ENCODE measurements at places on chromosomes 3 and 15. TPM values are rescaled to one million over a fixed set of nuclear protein-coding genes. Genes with fewer than 3 reads are reported as not detected.

Gene KLHL6
- total RNA-seq: 1.0 TPM

Gene COL6A6
- not detected for total RNA-seq

DNA sequence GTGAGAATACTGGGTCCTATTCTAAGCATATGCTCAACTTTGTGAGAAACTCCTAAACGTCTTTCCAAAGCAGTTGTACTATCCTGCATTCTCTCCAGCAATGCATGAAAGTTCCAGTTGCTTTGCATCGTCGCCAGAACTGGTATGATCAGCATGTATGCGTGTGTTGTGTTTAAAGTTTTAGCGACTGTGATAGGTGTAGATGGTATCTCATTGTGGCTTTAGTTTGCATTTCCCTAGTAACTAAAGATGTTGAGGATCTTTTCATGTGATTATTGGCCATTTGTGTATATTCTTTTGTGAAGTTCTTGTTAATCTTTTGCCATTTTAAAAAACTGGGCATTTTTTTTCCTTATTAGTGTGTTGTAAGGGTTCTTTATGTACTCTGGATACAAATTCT is 115.1 kb downstream of the SPATA16 start:
- DNase-seq: no peak

GRCh38 chr3:127542441-127542952 is 48.0 kb downstream of the TPRA1 start:
- DNase-seq: peak; percentile 85

DNA sequence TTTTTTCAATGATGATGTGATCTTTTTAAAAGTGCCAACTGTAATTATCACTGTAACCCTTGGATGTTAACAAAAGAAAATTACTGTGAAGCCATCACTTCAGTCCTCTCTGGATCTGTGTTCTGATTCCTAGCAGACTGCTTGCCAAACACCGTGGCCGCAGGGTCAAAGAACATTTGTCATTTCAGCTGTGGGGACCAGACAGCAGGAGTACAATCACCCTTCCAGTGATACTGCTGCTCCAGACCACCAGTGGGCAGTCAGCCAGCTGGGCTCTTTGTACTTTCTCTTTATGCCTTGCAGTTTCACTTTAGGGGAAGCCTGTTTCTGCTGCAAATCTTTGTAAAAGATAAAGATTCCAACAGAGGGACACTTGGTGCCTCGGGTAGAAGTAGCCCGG is 770.0 kb downstream of the GRM7 start:
- DNase-seq: peak; percentile 24

DNA sequence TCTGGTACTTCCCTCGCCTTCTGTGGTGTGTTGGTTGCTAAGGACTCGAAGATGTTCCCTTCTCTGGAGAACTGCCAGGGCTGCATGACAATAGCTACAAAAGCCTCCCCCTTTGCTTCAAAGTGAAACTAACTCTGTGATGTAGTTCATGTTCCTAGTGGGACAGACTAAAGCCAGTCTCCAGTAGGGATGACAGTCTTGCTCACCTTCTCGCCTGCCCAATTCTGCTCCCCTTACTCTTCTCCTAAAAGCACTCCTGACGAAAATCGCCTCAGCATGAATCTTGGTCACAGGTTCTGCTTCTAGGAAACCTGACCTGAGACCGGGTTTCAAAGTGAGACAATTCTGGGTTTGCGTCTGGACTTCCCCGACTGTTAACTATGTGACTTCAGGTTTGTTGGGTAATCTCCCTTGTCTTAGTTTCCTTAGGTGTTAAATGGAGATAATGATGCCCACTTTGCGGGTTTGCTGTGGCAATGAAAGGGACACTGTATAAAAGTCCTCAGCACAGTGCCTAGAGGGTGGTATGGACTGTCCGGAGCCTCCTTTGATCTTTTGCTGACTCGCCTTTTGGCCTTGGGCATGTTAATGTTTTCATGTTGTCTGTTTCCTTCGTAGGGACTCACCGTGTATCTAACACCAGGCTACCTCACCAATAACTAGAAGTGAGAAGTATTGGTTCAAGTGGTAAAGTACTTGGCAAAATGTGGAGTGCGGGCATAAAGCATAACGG is 24.9 kb upstream of the THRB start:
- DNase-seq: peak; percentile 4

- DNase-seq: no peak
These were observed 113.6 kb upstream of the ROBO1 start for GRCh38 chr3:79881431-79881830.

DNA sequence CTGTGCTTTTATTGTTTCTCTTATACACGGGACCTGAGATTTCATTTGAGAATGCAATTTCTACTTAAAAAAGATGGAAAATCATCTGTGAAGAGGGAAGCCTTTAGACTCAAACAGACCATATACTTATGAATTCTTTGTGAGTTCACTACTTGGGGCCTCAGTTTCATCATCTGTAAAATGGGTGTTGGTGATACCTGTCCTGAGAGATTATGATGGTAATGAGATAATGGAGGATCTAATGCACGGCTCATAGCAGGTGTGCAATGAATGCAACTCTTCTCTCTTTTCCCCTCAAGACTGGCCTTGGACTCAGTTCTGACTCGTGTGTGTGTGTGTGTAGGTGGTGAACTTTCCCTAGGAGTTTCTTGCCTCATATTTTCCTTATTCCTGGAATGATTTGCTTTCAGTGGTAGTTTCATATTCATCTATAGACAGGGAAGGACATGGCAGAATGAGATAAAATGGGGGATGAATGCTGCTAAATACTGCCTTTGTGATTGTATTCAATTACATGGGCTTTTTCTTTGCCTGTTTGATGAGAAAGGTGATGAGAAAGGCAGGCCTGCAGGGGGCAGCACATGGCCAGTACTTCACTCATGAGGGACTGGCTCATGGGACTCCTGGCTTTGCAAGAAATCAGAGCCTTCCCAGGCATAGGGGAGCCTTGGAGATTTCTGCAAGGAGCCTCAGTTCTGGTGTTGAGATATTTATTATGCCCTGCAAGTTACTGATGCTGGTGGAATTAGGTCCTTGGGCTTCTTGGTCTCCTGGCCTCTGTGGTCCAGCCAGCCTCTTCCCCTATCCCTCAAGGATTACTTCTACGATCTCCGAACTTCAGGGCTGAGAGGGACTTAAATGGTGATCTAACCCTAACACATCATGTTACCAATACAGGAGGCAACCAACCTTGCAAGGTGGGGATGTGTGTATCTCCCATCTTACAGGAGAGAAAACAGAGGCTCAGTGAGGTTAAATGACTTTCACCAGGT is 70.7 kb downstream of the RPLP1 start:
- DNase-seq: peak; percentile 51

DNA sequence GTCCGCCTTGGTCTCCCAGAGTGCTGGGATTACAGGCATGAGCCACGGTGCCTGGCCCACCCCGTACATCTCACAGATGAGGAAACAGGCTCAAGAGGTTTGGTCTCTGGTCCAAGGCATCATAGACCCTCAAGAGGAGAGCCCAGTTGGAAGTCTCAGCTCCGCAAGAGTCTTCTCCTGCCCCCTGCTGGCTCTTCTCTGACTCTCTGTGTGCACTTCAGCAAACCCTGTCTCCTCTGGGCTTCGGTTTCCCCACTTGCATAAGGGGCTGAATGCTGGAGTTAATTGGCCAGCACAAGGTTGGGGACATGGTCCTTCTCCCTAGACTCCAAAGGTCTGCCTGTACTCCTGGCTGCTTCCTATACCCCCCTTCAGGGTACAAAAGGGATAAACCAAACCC is 3.9 kb downstream of the MST1R start:
- DNase-seq: no peak

DNA sequence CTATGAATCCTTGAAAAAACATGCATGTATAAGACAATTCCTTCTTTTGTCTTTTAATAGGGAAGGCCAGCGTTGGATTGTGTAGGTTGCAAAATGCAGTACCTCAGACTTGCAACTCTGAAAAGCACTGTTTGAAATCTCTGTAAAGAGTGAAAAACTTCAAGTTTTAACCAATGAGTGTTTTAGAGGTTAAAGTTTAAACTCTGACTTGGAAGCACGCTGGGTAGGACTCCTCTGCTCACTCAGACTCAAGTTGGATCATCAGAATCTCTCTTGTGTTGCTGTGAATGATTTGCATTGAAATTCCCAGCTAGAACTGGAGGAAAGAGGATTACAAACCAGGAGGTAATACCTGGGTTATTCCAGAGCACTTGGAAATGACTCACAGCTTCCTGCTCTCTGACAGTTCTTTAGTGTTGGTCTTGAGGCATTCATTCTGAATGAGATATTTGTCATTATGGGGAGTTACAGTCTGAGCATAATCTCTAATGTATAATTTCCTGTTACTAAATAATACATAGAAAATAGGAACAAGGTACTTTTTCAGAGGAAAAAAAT is 49.1 kb downstream of the PLS1 start:
- no peak for DNase-seq
